ENCODE measurements at places on chromosomes 7 and 10.

DNA sequence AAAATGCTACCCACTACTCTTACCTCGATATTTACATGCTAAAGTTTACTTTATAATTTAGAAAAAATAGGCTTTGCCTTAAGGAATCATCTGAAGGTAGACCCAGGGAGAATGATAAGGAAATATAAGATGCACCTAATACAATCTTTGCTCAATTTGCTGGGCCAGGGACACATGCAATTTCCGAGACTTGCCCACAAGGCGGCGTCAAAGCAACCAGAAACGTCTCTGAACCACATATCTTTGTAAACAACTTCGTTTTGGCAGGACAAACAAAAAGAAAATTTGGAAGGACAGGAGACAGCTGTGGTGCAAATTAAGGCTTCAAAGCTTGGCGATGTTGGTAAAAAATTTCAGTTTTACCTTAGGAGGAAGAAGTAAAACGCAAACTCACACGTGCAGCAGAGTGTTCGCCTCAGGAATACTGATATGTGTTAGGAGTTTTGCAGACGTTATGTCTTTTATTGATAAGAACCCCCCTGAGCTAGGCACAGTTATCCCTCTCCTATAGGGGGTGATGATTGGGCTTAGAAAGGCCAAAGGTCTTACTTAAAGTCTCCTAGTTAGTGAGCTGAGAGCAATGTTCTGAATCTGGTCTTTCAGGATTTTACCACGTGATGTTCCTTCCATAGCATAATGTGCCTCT is 134.3 kb downstream of the PRKCQ start:
- DNase-seq = peak; percentile 61

DNA sequence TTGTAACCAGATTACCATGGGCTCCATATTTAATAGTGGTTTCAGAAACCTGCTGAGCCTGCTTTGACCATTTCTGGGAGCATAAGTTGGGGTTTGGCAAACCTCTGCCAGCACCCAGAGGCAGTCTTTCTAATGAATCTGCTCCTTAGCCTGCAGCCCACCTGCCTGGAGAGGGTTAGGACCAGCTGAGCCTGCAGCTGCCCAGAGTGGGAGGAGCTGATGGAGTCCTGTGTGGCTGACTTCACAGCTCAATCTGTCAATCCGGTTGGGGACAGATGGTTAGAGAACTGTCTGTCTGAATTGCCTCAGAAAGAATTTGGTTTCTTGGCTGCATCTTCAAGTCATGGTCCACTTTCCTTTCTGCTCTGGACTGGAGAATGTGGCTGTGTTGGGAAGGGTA is 444.6 kb downstream of the NRG3 start:
- DNase-seq = no peak

GRCh38 chr10:63155388-63156020 is 22.4 kb downstream of the NRBF2 start:
- DNase-seq = no peak

GRCh38 chr10:103147645-103148044 is 45.4 kb downstream of the NT5C2 start:
- DNase-seq = no peak

- DNase-seq = no peak
Observed at GRCh38 chr7:84914598-84914997, 272.3 kb downstream of the SEMA3D start.

DNA sequence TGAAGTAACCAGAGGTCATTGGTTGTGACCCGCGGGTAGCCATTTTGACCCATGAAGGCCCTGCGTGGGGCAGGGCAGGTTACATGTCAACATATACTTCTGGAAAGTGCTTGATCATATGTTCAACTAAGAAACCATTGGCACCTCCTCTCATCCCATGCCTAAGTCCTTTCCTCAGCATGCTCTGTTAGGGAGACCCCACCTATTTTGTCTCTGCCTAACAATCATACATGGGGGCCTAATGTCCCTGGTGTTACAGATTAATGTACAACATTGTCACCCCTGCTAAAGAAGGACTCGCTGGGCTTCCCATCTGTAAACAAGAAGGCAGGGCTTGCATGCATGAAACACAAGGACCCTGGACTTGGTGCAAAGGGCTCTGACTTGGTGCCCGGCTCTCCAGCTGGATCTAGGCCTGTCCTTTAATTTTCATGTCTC is 133.7 kb upstream of the TNS3 start:
- DNase-seq = no peak

DNA sequence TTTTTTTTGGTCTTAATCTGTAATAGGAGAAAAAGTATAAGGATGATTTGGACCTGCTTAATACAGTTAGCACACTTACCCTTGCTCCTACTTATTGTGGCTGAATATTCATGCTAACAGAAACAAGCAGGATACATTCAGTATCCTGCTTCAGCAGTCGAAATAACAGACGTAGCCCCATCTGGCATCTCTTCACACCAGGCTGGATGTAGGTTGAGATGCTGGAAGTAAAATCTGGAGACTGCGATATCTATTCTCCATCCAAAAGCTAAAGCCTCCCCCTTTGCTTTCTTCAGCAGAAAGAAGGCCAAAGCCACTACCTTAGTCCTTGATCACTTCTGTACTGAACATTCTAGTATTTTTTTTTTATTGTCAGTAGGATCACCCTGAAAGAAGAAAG is 537.4 kb downstream of the AUTS2 start:
- DNase-seq = no peak

GRCh38 chr7:92735707-92736106 is 100.7 kb downstream of the CDK6 start:
- DNase-seq = no peak

- DNase-seq = no peak
Observed at GRCh38 chr7:47746468-47746867, 164.6 kb upstream of the TNS3 start.

DNA sequence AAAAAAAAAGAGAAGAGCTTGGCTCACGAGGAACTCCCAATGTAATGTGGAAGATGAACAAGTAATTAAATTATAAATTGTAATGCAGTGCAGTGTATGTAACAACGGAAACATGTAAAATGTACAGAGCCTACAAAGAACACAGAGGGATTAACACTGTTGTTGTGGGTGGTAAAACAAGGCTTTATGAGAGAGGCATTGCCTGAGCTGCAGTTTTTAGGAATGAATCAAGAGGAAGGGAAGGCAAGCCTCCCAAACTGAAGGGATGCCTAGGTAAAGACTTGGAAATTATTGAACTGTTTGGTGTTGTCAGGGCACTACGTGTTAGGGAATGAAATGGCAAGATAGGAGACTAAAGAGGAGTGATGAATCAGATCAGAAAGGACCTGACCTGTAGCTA is 213.7 kb downstream of the HTR7 start:
- DNase-seq = no peak

DNA sequence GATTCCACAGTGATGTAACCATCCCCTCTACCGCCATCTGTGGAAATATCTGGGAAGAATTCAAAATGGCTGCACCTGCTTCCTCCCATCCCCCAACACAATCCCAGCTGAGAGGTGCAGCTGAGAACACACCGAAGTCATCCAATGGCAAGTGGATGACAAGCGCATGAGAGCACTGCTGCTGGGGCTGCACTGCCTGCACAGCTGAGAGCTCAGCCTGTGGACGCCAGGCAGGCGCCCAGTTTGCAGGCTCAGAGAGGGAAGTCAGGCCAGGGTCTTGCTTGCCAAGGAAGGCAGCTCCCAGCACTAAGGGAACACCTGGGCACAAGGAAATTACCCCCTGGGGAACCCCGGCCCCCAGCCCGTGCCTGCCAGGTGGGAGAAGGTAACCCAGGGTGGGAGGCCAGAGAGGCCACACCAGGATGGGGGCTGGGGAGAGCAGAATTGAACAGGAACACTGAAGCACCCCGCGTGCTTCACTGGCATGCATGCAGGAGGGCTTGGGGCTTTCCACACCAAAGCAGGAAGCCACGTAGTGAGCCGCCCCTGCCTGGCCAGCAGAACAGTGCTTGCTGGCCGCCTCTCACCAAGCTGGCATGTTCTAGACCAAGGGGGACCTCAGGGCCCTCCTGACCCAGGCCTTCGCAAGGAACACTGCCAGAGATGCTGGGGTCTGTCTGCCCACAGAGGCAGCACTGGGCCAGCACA is 46.2 kb downstream of the FAM53B start:
- no peak for DNase-seq

DNA sequence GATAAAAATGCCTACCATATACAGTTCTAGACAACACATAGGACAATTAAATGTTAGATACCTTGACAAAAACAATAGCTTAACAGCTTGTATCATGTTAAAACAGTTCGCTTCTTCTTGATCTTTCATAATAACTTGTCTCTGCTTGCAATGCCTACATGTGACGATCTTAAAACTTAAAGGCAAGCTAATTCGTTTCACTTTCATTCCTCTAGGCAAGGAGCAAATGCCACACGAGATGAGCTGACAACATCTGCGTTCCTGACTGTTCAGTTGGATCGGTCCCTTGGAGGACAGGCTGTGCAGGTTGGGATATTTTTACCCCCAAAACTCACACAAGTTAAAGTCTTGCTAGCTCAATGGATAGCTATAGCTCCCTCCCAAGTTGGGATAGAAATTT is 51.6 kb upstream of the ARL4A start:
- DNase-seq = no peak

GRCh38 chr7:110448918-110449317 is 642.0 kb upstream of the LRRN3 start:
- DNase-seq = no peak

- no peak for DNase-seq
Observed at GRCh38 chr10:58240531-58240930, 27.2 kb downstream of the IPMK start.

- no peak for DNase-seq
Observed at GRCh38 chr10:111739125-111739873, 444.3 kb downstream of the GPAM start.

DNA sequence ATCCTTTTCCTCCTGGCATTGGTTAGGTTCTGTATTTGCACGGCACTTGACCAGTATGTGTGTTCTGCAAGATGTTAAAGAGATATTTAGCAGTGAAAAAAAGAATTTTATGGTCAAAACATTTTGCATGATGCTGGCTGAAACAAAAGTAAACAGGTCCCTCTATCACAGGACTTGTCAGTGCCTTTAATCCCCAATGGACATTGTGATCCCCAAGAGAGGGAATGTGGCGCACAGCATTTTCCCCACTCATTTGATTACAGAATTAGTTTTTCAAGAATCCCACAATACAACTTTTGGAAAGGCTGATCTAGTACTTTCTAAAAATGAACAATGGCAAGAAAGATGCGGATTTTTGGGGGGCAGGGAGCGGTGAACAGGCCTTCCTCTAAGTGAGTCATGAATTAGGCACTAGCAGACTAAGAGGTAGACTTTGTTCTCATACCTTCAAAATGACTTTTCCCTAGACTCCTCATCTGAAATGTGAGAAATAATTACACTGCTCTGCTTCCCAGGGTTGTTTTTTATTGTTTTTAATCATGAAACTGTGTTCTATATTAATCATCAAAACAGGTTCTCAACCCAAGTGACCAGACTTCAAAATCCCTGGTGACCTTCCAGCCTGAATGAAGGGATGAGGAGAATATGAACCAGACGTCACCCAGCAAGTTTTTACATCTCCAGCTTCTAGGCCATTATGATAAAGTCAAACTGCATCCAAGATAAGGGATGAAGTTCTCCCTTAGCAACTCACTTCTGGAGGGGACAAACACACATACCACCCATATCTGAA is 8.6 kb downstream of the FBXW4 start:
- DNase-seq = no peak

- DNase-seq = no peak
Observed at GRCh38 chr10:112858986-112859651, 90.9 kb upstream of the TCF7L2 start.

DNA sequence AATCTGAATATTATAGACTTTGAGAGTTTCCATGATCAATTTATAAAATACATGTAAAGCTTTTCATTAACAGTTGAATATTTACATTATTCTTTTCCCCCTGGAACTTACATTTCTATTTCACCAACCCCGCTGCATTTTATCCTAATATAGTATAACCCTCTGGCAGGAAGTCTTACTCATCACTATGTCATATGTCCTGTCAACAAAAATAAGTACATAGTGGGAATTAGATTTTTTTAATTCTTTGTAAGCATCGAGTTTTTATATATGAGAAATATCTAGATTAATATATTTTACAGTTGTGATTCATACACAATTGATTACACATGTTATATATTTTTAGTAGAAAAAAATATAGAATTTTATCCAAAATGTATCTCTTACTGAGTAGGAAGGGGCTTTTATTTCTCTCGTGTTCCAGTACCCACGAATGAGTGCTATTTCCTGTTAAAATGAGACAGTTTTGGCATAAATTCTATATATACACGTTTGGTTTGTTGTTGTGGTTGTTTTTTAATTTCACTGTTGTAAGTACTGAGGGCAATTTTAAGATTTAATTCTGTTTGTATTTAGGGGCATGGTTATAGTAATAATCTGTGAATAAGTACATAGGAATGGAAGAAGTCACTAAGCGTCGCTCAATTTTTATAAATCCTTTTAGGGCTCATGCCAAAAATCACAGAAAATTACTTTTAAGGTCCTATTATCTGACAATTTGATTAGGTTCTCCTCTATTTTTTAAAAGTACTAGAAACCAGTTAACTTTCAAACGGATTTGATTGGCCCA is 87.1 kb downstream of the HECW1 start:
- no peak for DNase-seq

- no peak for DNase-seq
Observed at GRCh38 chr7:38628630-38629385, 2.4 kb downstream of the AMPH start.

GRCh38 chr7:152504367-152504766 is 68.6 kb upstream of the KMT2C start:
- DNase-seq = no peak

- no peak for DNase-seq
Observed at GRCh38 chr7:124101173-124101768, 68.4 kb upstream of the TMEM229A start.

- no peak for DNase-seq
Observed at GRCh38 chr10:107732045-107732444, 567.5 kb upstream of the SORCS1 start.

DNA sequence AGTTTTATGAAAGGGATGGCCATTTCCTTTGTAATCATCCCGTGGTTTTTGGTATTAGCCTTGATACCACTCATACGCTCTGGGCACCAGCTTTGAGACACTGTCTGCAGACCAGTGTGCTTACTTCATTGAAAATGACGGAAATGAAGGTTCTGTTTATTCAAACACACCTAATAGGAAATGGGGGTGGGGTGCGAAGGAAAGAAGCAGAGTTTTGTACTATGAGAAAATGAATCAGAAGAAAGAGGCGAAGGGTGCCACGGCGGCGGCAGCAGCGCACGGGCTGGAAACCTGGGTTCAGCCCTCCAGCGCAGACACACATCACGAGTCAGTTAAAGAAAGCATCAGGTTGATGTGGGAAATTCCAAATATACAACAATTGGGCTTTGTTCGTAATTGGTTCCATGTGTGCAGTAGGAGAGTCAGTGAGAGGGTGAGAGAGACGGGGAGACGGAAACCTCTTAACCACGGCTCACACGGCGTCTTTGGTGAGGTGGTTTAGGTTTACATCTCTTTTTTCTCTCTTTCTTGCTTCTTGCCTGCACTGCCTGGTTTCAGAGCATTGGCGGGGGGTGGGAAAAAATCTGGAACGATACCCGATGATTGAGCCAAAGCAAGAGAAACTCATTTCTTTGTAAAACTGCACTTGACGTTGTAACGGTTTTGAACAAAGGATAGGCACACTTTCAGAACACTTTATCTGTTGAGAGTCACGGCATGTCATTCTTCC is 321.2 kb downstream of the FRMD4A start:
- no peak for DNase-seq
